ENCODE measurements at places on chromosomes 7 and 10.

DNA sequence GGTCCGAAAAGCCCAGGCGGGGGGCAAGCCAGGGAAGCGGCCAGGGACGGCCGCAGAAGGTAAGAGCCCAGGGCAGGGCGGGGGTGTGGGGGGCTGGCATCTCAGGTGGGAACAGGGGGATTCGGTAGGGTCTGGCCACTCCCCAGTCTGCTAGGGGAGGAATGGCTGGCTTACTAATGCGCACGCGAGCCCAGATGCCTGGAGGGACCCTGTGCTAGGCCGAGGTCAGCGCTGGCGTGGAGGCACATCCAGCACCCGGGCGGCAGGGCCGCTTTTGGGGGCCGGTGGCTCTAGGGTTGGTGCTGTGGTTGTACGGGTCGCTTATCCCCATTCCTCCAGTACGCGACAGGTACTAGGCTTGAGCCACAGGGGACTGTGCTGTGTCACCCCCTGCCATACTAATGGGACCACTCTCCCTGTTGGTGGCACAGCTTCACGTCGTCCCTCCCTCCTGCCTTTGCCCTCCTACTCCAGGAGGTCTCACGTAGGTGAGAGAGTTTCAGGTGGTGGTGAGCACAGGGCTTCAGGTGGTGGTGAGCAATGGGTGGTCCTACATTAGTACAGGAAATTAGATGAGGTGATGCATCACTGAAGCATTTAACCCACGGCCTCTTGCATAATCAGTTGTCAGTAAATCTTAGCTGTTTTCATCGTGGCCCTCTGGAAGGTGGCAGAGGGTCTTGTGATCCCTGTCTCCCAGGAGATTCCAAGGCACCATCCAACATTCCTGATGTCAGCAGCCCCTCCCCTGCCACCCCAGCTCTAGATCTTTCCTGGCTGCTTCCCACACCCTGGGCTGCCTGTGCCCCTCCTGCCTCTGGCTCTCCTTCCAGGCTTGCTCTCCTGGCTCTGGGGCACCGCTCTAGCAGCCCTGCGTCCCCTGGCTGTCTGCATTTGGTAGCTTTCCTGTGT lies 971 bp downstream of the AEBP1 start:
- no peak for DNase-seq

- no peak for DNase-seq
Measured at GRCh38 chr7:100675105-100675451, 1.5 kb downstream of the GNB2 start.

GRCh38 chr10:26215935-26216584 lies 514 bp upstream of the GAD2 start:
- no peak for DNase-seq

- no peak for DNase-seq
Measured at GRCh38 chr7:98777051-98777450, 92.8 kb downstream of the TMEM130 start.

DNA sequence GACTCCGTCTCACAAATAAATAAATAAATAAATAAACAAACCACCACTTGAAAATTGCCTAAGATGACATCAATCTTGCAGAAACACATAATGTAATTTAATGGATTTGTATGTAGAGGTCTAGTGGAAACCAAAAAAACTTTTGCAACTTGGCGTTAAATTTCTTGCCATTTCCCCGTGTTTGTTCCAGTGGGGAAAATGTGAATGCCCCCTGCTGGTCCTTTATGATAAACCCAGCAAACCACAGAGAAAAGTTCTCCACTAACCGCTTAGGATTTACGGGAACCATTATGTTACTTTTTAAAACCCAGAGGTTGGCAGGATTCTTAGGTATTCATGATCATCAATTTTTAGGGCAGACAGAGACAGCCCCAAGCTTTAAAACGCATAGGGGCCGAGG lies 32.5 kb downstream of the LAMB4 start:
- no peak for DNase-seq

GRCh38 chr7:158261362-158262235 lies 326.0 kb downstream of the PTPRN2 start:
- no peak for DNase-seq

DNA sequence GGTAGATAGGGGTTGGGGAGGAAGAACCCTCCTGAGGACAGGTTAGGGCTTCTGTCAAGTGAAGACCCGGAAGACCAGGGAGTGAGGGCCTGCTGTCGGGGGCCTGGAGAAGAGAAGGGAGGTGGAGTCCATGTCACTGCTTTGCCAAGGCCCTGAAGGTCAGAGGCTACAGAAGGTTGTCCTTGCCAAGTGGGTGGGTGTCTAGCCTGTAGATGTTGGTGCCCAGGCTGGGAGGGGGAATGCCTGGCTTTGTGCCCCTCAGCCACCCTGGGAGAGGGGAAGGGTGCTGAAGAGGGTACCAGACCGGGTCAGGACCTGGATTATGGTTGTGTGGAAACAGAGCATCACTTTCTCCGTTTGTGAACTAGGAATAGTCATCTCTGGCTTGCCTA lies 67.2 kb upstream of the AQP1 start:
- DNase-seq = no peak

- DNase-seq = no peak
Measured at GRCh38 chr7:7317850-7318249, 135.5 kb downstream of the C1GALT1 start.

DNA sequence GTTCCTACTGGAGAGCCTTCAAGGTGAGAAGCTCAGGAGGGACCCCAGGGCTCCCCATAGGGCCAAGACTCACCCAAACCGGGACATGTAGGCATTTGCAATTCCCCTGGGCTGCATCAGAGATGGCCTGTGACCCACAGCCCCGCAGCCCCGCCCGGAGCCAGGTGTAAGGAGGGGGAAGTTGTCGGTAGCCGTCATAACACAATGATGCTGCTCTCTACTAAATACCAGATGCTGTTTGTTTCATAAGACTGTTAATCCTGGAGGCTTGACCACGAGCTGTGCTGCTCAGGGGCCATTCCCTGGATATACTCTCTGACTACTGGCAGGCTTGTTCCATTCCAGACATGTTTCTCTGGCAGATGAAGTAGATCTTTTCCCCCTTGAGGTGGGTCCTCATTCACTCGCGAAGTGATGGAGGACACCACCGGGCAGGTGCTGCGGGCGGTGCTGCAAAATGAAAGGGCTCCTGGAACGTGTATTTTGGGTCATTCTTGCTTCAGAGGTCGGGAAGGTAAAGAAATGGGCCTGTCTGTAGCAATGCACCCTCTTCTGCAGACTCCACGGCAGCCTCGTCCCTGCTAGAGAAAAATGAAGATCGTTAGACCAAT lies 61.1 kb downstream of the MKI67 start:
- DNase-seq = no peak

DNA sequence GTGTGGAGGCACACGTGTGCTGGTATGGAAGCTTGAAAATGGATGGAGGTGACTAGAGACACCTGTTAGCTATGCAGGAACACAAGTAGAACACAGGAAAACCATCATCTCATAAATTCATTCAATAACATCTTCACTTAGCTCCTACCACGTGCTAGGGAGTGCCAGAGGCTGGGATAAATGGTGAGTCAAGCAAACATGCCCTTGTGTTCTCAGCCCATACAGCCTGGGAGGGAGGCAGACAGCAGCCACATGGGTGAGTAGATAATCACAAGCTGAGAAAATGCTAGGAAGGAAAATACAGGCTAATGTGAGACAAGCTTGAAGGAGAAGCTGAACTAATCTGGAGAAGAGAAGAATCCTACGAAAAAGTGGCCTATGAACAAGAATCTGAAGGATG lies 468.0 kb upstream of the ZMIZ1 start:
- DNase-seq = no peak

- DNase-seq = no peak
Measured at GRCh38 chr7:120941856-120942255, 8.7 kb upstream of the ING3 start.
